Activated CD8-positive, alpha-beta memory T cell treated with anti-CD3 and anti-CD28 coated beads, Interleukin-2, amount 10 ng/mL, durations not matched to agents 7 days and 5 days (primary cell): ENCODE measurements at places on chromosomes 1 and 21. TPM values are rescaled to one million over a fixed set of nuclear protein-coding genes. Genes with fewer than 3 reads are reported as not detected.

The TDRD5 gene
- total RNA-seq: not detected

The ILDR2 gene
- 7.4 TPM for total RNA-seq

The PODN gene
- not detected for total RNA-seq

The TINAGL1 gene
- not detected for total RNA-seq

The MIS18A gene
- total RNA-seq: 29.3 TPM

The ADGRL4 gene
- not detected for total RNA-seq

The RAB3B gene
- total RNA-seq: not detected

The CD164L2 gene
- total RNA-seq: not detected

The MASP2 gene
- not detected for total RNA-seq

The PYGO2 gene
- total RNA-seq: 44.0 TPM

The CD1E gene
- total RNA-seq: not detected

The PPIAL4G gene
- 0.26 TPM for total RNA-seq

- no peak for DNase-seq
Observed at GRCh38 chr1:12078575-12078937, 15.5 kb downstream of the TNFRSF8 start.

GRCh38 chr1:169538998-169539871 is 47.0 kb downstream of the F5 start:
- no peak for DNase-seq

DNA sequence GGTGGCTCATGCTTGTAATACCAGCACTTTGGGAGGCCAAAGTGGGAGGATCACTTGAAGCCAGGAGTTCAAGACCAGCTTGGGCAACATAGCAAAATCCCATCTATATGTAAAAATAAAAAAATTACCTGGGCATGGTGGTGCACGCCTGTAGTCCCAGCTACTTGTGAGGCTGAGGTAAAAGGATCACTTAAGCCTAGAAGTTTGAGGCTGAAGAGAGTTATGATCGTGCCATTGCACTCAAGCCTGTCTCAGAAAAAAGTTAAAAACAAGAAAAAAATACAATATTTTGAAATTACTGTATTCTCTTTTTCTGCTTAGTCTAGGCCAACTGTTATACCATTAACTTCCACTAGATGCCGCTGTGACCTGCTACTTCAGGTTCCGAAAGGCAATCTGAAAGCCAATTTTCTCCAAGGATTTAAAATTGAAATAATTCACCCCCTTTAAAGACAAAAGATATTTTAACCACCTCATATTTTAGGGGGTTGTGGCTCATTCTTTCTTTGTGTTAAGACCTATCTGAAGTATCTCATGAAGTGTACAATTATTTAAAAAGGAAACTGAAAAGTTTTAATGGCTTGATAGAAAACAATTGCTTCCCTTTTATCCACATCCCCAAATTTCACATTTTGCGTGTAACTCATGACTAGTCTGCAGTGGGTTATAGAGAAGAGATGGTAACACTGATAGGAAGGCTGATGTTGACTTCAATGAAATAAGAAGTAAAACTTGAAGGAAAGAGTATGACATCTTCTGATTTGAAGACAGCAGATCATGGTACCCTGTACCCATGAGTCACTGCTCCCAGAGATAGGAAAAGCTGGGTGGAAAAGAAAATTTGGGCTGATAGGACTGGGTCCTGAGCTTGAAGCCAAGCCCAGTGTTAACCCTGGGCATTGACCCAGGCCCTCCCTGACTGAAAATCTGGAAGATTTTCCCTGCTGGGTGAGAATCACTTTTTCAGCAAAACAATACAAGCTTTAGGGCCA is 24.4 kb upstream of the CLDN14 start:
- DNase-seq: peak; percentile 52

DNA sequence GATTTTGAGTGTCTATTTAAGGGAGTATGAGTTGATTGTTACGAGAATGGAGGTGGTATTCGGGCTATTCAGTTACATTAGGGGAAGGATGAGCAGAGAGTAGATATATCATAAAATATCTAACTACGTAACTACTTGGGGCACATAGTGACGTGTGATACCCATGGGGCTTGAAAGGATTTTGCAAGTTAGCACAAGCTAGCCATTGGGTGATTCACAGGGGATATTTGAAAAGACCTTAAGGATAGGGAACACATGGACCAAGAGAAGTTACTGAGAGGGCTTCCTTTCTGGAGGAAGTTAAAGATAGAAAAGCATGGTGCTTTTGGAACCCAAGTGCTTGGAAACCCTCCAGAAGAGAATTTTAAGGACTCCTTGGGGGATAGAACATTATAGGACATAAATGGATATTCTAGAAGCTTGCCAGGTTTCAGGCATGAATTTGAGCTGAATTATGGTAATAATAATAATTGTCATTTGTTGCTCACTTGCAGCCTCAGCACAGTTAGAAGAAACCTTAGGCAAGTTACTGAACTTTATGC is 5.4 kb downstream of the DISP1 start:
- no peak for DNase-seq

DNA sequence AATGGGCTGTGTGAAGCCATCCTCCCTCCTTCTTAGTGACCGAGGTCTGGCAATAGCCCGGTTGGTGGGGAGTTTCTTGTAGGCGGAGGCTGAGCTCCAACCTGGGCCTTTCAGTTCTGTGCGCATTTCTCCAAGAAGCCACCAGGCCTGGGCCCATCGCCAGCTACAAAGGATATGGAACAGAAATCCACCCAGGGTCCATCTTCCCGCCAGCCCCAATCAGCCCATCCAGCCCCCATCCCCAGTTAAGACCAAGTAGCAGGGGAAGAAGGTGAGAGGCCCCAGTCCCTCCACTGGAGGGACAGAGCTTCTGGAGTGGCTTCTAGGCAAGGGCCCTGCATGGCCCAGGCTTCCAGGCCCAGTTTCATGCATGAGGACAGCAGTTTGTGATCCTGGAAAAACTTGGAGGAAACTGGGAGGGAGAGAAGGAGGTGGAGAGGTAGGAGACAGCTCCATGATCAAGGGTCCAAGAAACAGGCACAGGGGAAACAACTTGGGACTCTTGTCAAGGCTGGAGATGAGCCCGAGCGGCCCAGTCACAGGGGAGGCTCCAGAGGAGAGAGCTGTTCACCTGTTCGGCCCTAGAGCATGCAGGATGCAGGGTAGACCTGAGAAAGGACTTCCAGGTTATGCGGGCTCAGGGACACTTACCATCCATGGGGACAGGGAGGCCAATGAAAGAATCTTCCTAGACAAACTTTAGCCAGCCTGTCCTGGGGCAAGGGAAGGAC is 261.2 kb downstream of the PTPRU start:
- DNase-seq: peak; percentile 8

GRCh38 chr1:77594366-77595112 is 87.9 kb downstream of the ZZZ3 start:
- DNase-seq: no peak

- DNase-seq: no peak
Observed at GRCh38 chr1:36095760-36096405, 7.2 kb downstream of the ADPRS start.

- no peak for DNase-seq
Observed at GRCh38 chr1:64140596-64140995, 62.8 kb upstream of the UBE2U start.

GRCh38 chr1:17569200-17570139 is 30.0 kb downstream of the ARHGEF10L start:
- DNase-seq: no peak

- no peak for DNase-seq
Observed at GRCh38 chr21:27152996-27153395, 186.1 kb upstream of the ADAMTS5 start.

- DNase-seq: no peak
Observed at GRCh38 chr1:21955501-21956281, 18.6 kb upstream of the HSPG2 start.

- DNase-seq: no peak
Observed at GRCh38 chr1:233166896-233167295, 128.6 kb downstream of the PCNX2 start.

DNA sequence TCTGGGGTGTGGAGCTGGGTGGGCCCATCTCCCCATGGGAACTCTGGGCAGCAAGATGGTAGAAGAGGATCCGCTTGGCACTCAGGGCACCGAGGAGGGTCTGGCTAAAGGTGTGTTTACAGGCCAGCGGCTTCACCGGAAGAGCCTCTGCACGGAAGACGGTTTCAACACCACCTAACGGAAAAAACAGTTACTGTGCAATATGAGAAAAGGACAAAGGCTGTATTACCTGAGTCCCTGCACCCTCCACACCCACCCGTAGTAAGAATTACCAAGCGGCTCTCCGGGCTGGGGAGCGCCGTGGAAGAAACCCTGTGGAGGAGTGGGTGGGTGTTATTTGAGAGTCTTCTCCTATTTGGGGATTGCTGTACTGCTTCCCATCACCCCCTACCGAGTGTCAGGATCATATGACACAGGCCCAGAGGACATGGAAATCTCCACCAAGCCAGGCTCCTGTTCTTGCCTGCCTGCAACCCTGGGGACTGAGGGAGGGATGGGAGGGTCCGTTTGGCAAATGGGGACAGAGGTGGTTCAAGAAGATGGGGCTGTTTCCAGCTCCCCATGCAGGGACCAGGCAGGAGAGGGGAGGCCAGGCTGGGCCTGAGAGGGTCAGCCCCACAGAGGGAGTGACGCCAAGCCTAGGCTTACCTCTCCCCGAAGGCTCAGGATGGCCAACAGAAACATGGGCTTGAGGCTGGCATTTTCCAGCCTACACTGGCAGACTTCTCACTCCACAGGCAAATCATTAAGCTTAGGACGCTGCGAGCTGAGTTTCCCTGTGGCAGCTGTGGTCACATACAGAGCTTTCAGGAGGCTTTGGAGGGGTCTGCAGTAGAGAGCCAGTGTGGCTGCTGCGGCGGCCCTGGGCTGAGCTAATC is 203.5 kb upstream of the TMEM51 start:
- DNase-seq: no peak

DNA sequence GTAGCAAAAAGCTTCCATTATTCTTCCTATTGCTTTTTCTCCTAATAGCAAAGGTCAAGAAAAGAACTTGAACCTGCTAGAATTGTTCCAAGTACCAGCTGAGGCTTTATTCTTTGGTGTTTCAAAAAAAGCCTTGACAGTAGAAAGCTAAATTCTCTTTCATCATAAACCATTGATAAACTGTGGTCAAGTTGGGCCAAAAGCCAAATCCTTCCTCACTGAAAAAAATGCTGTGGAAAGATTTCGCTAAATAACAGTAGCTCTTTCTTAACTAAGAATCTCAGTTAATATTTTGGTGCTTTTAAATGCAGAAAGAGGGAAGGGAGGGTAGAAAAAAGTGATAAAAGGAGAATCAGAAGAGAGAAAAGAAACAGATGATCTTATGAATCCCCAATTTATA is 14.0 kb upstream of the JAM2 start:
- no peak for DNase-seq

- no peak for DNase-seq
Observed at GRCh38 chr1:226568077-226568831, 19.7 kb downstream of the STUM start.

DNA sequence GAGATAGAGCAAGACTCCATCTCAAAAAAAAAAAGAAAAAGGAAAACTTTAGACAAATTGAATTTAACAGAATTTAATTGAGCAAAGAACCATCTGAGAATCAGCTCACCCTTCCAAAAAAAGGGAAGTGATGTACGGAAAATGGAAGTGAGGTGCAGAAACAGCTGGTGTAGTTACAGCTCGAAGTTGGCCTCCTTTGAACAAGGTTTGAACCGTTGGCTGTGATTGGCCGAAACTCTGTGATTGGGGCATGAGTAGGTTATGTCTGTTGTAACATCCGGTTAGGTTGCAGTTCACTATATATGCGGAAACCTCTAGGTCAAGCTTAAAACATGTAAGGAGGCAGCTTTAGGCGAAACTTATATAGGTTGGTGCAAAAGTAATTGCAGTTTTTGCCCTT is 97.9 kb upstream of the KIF26B start:
- no peak for DNase-seq

DNA sequence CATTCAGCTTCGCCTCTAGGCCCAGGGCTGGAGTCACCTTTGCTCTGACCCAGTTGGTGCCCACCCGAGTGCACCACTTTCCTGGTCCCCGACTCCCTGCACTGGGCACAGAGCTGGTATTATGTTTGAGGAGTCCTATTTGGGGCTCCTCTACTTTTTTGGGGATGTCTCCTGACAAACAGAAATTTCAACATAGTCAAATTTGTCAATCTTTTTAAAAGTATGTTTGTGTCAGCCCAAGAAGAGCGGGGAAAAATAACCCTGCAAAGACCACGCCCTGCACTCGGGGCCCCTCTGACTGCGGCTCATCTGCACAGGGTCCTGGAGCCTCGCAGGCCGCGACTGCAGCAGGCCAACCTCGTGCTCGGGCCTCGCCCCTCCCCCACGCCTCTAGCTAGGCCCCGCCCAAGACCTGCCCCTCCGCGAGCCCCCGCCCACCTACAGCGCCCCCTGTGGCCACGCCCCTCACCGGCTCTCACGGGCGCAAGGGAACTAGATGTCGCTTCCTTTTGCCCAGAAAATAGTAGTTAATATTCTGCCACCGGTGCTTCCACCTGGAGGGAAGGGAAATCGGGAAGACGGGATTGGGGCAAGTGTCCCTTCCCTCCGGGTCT is 11.4 kb downstream of the FAM229A start:
- DNase-seq: no peak

DNA sequence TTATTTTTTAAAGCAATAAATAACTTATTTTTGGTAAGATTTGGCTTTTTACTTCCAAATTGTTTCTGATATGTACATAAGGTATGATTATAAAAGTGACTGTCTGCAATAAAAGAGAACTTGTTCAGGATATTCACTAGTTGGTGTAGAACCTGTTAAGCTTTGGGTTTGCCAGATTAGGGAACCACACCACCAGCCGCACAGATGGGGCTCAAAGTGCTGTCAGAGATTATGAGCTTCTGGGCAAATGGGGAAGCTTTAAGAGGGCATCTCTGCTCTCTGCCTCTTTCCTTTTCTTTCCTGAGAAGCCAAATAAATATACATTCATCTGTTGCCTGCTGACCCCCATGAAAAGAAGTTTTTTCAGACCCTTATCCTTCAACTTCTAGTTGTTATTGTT is 25.4 kb downstream of the IVNS1ABP start:
- no peak for DNase-seq

- no peak for DNase-seq
Observed at GRCh38 chr1:47898133-47898845, 98.9 kb downstream of the TRABD2B start.

GRCh38 chr21:46120301-46121285 is 22.7 kb downstream of the COL6A2 start:
- peak; percentile 35 for DNase-seq

- DNase-seq: peak; percentile 49
Observed at GRCh38 chr1:203621559-203622262, 4.9 kb upstream of the ATP2B4 start.

GRCh38 chr1:92240034-92240433 is 22.3 kb downstream of the C1orf146 start:
- no peak for DNase-seq

DNA sequence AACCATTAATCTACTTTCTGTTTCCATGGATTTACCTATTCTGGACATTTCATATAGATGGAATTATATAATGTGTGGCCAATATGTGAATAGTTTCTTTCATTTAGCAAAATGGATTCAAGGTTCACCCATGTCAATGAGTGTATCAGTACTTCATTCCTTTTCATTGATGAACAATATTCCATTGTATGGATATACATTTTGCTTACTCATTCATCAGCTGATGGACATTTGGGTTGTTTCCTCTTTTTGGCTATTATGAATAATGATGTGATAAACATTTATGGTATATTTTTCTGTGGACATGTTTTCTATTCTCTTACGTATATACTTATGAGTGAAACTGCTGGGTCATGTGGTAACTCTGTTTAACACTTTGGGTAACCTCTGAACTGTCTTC is 97.8 kb downstream of the SCMH1 start:
- no peak for DNase-seq
